MM.1S (cell line): ENCODE measurements at places on chromosomes 11 and 22.

DNA sequence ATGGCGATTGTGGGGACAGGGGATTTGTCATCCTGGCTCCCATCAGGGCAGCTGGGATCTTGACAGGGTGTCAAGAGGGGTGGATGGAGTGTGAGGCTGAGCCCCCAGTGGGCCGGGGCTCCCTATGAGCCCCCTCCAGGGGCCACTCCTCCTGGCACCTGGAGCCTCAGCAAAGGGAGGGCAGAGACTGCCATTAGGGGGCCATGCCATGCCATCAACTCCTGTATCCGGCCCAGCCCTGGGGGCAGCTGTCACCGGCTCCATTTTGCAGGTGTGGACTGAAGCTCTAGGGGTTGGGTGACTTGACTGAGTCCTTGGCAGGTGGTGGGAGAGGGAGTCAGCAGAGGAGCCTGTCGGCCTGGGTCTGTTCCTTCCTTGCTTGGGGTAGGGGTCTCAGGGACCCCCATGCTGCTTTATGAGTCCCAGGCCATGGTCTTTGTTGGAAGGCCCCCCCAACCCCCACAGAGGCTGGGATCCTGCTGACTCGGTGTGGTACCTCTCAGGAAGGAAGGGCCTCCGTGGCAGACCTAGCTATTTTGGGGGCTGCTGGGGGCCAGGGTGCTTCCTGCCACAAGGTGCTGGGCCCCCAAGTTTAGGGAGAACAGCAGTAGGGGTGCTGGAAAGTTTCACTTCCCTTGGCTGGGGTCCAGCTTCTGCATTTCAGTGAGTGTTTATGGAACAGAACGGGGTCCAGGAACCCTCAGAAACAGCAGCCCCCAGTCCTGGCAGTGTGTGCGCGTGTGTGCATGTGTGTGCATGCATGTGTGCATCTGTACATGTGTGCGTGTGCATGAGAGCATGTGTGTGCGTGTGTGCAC, 1.5 kb downstream of the ACY3 start:
- DNase-seq: no peak

DNA sequence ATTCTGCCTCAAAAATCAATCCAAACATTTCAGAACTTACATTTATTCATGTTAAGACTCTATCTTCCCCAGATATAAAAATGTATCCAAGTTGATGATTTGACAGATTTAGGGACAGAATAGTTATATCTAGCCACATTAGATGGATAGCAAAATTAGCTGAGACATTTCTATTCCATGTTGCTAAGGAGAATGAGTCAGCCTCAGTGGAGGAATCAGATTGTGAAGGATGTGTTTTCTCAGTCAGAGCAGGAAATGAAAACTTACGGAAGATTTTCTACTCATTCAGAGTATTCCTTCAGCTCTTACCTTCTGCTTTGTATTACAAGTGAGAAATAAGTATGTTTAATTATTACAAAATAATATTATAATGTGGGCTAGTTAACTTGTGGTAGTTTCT, 556.3 kb upstream of the ANO3 start:
- no peak for DNase-seq

- peak; percentile 49 for DNase-seq
These were observed 45.3 kb upstream of the NECTIN1 start for GRCh38 chr11:119774172-119774763.

DNA sequence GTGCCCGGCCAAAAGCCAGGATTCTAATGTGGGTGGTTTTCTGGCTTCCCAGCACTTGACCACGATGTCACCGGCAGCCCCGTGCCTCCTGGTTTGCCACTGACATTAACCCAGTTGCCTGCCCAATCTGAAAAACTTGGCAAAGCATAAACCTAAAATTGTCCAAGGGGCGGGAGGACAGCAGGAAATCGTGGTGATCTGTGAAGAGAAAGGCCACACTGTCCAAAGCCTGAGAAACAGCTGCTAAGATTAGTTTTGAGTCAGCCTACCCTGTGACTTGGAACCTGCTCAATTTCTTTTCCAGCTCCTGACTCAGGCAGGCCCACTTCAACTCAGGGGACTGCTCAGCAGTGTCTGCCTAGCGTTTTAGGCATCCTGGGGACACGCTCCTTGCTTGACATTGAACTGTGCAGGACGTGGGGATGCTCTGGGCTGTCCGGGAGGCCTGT, 8.2 kb upstream of the F2 start:
- no peak for DNase-seq

GRCh38 chr11:1873048-1873812, 18.5 kb downstream of the PRR33 start:
- no peak for DNase-seq

DNA sequence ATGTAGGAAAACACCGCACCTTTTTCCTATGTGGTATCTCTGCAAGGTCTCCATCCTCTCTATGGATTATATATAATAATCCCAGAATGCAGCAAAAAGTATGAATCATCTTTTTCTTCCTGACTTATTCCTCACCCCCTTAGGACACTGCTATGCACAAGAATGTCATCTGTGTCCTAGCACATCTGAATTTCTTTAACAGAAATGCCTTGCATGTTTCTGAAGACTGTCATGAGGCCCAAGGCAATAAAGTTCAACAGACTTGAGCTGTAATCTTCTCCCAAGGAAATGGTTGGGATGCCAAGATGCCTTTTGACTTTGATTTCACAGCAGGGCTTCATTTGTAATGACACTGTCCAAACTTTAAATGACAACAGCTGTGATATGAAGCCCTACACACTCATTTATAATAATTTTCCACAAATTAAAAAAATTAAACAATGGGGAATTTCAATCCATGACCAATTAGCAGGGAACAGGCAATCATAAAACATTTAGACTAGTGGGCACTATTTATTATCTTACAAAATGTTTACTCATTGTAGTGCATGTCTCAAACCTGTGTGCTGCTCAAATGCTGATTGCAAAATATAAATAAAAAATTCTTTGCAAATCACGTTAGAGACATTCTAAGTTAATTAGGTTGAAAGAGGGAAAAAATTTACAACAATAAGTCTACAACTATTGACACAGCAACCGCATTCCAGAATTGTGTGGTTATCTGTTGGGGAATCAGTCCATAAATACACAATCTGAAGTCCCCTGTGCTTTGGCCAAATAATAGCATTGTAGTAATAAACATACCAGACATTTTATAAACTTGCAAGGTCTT, 242.3 kb downstream of the SWAP70 start:
- no peak for DNase-seq

DNA sequence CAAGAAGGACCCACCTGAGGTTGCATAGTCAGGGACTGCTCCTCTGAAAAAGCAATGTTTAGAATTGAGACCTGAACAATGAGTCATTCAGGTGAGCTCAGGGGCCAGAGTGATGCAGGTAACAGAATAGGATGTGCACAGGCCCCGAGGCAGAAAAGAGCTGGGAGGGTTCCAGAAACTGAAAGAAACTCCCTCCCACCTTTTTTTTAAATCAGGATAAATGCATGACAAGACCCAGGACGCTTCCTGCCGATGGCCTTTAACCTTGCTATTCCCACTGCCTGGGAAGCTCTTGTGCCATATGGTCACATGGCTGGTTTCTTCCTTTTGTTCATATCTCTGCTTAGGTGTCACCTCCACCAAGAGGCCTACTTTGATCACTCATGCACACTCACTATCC, 214.2 kb upstream of the ZBED5 start:
- DNase-seq: no peak

DNA sequence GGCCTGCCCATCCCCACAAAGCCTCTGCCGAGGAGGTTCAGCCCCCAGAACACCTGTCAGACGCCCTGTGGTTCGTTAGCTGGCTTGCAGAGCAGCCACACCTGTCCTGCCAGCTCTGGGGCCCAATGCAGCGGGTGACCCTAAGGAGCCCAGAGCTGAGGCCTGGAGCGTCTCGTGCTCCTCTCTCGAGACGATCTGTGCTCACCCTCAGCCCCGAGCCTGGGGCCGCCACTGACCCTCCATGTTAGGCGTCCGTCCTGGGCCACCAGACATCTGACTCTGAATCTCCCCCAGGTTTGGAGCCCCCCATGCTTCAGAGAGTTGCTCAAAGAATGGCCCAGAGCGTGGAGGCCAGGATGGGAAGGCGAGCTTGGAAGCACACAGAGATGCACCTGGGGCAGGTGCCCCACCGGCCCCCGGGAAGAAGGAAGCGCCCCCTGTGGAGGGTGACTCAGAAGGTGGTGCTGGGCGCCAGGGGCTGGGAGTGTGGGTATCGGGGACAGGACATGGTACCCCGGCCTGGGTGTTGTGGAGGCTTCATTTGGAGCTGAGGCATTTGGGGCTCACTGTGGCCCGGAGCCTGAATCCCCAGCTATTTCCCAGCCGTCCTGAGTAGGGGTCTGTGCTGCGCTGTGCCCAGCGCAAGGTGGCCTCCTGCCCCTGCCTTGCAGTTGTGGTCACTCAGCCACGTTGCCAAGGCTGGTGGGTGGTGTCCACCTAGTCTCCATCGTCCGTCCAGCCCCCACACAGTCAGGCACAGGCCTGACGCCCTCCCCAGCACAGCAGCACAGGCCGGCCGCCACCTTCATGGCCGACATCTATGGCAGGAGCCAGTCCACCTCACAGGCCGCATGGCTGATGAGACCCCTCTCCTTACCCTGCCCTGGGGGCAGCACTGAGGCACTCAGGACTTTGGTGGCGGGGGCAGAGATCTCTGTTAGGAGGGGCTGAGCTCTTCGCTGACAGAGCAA, 36.2 kb downstream of the SBF1 start:
- DNase-seq: no peak

- no peak for DNase-seq
These were observed 70.6 kb downstream of the PDHX start for GRCh38 chr11:34986883-34987520.

- DNase-seq: no peak
These were observed 7.4 kb downstream of the PLXNB2 start for GRCh38 chr22:50299785-50300619.
